ENCODE measurements at places on chromosomes 5 and 9. TPM values are rescaled to one million over a fixed set of nuclear protein-coding genes. Genes with fewer than 3 reads are reported as not detected.

Gene TRIM36
- total RNA-seq = 0.75 TPM

Gene FAM221B
- total RNA-seq = not detected

Gene DEPDC1B
- total RNA-seq = not detected

Gene NME5
- 2.0 TPM for total RNA-seq

Gene AK3
- 108 TPM for total RNA-seq

Gene SV2C
- 0.67 TPM for total RNA-seq

Gene FOXD4L6
- not detected for total RNA-seq

Gene CEP120
- total RNA-seq = 10.2 TPM

Gene MAMDC4
- 11.0 TPM for total RNA-seq

Gene ESM1
- total RNA-seq = 0.81 TPM

Gene ADAMTSL1
- 2.1 TPM for total RNA-seq
